ENCODE measurements at places on chromosomes 2 and 18. TPM values are rescaled to one million over a fixed set of nuclear protein-coding genes. Genes with fewer than 3 reads are reported as not detected.

The RGPD3 gene
- 0.06 TPM for total RNA-seq

GRCh38 chr18:8976606-8977005 lies 125.9 kb upstream of the NDUFV2 start:
- no peak for DNase-seq

GRCh38 chr18:48337053-48337452 lies 72.1 kb downstream of the ZBTB7C start:
- no peak for DNase-seq

The NCK2 gene
- 41.5 TPM for total RNA-seq

DNA sequence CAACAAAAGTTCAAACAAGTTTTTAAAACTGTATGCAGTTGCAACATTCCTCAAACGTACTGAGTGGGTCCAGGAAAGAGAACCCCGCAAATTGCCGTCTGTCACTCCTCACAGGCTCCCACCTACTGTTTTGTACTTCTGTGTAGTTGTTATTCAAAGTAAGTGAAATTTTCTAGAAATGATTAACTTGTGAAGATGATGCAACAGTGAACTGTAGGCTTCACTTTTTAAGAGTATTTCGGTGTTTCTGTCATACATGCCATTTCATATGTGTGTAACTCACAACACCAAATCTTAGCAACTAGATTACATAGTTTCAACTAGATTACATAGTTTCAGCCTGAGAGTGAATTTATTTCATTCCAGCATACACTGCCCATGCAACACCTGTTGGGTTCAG lies 226.0 kb upstream of the TANK start:
- no peak for DNase-seq

- DNase-seq: no peak
Observed at GRCh38 chr2:33437297-33437696, 39.2 kb upstream of the RASGRP3 start.

DNA sequence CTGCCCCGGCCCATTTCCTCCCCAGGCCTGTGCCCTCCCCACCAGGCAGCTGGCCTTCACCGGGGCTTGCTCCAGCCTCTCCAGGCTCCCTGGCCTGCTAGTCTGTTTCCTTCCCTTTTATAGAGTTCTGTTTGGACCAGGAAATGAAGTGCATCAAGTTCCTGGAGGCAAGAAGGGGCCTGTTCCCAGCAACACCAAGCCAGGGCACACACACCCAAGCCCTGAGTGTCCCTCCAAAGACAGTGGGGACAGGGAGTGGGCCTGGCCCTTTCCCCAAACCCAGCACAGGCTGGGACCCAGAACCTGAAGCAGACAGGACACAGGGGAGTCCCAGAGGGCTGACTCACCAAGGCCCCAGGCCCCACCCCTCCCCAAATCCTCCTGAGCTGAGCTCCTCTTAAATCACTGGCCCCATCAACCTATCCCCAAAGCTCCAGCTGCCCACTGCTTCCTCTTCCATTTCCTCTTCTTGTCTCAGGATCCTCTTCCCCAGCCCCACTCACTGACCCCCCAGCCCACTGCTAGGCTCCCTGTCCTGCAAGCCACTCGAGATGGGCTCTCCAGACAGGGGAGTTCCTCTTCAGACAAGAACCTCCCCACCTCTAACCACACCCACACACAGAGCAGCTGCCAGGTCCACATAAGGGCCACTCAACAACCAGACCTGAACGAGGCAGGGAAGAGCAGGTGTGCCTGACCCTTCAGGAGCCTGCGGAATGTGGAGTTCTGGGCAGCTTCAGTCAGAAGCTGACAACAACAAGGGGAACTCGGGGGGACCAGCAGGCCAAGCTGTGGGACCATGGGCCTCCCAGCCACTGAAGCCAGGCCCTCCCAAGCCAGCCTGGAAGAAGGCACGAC lies 74.2 kb downstream of the TNS1 start:
- DNase-seq: peak; percentile 63

- no peak for DNase-seq
Observed at GRCh38 chr2:138298900-138299299, 202.7 kb upstream of the SPOPL start.

DNA sequence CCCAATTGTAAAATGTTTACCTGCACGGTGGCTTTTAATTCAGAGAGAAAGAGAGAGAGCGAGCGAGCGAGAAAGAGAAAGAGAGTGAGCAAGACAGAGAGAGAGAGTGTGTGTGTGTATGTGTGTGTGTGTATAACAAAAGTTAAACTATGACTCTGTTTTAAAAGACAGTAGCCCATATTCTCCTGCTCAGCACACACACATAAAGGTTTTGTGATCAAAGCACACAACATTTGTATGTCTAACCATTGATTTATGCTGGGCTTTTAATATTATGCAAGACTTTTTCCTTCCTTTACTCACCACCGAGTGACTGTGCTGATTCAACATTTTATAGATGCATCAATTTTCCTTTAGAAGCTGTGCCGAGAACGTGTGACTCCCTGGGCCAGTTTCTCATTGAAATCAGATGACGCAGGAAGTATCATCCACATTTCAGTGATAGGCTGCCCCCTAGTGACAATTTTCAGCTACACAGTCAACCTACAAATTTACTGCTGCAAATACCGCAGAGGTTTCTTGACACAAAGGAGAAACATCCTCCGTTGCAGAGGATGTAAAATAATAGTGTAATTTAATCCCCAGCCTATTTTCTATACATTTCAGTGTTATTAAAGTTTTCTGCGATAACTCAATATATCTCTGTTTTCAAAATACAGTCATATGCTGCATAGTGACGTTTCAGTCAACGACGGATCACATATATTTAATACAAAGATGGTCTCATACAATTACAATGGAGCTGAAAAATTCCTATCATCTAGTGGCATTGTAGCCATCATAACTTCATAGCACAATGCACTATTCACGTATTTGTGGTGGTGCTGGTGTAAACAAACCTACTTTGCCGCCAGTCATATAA lies 165.9 kb upstream of the TANK start:
- peak; percentile 87 for DNase-seq

DNA sequence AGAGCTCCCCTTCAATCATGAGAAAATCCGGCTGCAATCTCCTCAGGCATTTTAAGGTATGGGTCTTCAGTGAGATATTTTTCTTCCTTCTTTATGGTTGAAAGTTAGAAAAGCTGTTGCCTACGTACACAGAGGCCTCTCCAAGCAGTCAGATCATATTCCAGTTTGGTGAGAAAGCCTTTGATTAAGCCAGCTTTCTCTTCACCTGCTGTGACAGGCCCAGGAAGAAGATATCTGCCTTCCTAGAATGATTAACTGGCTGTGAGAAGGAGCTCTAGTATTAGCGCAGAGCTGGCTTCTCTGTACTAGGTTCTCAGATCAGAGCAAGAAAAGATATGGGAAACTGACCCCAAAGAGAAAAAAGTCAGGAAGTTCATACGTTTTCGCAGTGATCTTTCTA lies 585.0 kb upstream of the CHAC2 start:
- no peak for DNase-seq

DNA sequence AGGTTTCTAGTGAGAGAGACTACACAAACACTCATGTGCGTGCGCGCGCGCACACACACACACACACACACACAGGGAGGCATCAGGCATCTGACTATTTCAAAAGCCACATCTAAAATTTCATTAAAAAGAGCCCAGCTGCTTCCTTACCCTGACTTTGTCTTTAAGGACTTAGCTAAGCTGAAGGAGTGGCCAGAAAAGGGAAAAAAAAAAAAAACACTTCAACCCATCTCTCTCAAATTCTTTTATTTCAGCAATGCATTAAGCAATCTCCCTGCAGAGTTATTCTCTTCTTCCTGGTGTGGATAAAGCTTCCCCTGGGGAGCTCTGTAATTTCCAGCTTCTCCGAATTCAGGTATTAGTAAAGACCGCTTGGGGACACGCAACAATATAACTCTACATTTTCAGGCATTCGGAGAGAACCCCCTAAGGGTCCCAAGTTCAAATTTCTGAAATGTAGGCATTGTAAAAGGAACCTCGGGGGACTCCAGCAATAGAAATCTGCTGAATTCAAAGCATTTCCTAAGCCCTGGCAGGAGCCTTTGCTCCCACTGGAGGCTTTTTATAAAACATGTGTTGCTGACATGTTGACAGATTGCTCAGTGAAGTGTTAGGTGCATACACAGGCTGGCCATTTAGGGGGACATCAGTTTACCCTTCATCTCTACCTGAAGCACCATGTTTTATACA lies 67.0 kb downstream of the ZNF521 start:
- no peak for DNase-seq

DNA sequence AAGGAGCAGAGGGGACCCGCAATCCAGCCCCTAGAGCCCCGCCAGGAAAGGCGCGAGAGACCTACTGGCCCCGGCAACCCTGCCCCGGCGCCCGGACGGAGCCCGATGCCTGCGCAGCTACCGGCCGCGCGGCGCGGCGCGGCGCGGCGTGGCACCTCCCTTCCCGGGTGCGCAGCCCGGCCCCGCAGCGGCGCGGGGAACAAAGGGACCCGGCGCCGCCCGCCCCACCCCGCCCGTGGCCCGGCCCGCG lies 307 bp downstream of the CDH2 start:
- no peak for DNase-seq

- no peak for DNase-seq
Observed at GRCh38 chr2:234436482-234436837, 60.4 kb downstream of the ARL4C start.

The ZNF516 gene
- total RNA-seq: 38.2 TPM

The ANKRD62 gene
- not detected for total RNA-seq

The ACKR3 gene
- total RNA-seq: 1.6 TPM
